A673 (cell line): ENCODE measurements at places on chromosomes 4 and X.

- peak; percentile 82 for DNase-seq
Measured at GRCh38 chr4:136864604-136865185, 667.6 kb downstream of the PCDH18 start.

GRCh38 chrX:17967888-17968287 lies 106.8 kb upstream of the RAI2 start:
- no peak for DNase-seq

- DNase-seq, result peak; percentile 15
Measured at GRCh38 chrX:134634691-134635090, 23.6 kb downstream of the PLAC1 start.

- DNase-seq, result no peak
Measured at GRCh38 chrX:141396536-141396935, 154.2 kb upstream of the SPANXC start.

GRCh38 chr4:100022792-100023222 lies 72.7 kb upstream of the H2AZ1 start:
- DNase-seq, result peak; percentile 51

- DNase-seq, result no peak
Measured at GRCh38 chr4:161583549-161583948, 580.3 kb downstream of the FSTL5 start.

GRCh38 chr4:169940460-169940859 lies 85.7 kb downstream of the MFAP3L start:
- DNase-seq, result no peak

DNA sequence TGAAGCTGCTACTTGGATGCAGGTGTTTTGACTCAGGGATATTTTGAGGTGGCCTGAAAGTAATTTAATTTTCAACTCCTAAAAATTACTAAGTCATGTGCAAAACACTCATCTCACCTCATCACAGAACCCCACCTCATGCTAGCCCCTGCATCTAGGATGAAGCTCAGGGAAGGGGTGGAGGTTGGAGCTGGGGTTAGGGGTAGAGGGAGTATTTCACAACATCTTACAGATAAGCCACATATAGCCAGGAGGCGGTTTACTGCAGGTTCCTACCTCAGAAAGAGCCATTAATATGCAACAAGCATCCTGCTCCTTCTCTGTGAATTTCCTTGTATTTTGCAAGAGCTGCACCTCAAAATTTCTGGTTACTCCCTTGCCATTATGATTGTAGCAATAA lies 70.5 kb upstream of the TSPAN5 start:
- DNase-seq, result no peak

DNA sequence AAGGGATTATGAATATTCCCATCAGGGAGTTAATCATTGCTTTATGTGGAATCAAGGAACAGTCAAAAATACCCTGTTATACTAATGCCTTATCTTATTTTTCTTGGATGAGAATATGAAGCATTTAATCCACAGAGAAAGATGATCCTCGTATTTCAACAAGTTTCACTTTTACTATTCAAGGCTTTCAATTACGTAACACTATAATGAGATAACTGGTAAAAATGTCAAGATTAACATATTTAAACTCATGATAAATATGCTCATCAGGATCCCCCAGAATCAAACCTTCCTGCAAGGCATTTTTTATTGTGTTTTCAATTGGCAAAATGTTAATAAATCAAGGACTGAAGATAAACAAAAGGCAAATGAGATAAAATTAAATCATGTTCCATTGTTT lies 5.1 kb downstream of the ZXDA start:
- no peak for DNase-seq

- DNase-seq, result no peak
Measured at GRCh38 chrX:28843817-28844216, 256.6 kb downstream of the IL1RAPL1 start.

GRCh38 chrX:108309144-108309543 lies 129.1 kb downstream of the COL4A6 start:
- no peak for DNase-seq

- DNase-seq, result peak; percentile 55
Measured at GRCh38 chr4:180280726-180281297, 1962.4 kb upstream of the TENM3 start.

DNA sequence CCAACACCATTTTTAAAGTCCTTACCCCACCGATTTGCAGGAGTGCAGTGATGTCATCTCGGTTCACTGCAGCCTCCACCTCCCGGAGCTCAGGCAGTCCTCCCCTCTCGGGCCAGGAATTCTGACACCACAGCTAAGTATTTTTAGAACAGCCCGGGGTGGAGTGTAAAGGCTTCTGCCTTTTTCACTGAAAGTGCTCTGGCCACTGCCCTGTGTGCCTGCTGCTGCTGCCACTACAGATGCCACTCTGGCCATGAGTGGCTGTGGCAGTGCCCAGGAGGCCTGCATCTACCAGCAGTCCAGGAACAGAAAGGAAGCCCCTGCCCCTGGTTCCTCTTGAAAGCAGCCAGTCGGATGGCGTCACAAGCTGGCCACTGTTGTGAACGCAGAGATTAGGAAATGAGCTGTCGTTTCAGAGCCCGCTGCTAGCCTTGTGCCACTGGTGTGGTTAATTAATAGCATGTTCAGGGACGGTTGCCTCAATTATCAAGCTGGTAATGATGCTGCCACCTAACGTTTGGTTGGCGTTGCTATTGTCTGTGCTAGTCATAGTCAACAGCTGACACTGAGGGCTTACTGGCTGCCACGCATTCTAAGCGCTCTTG lies 23.6 kb upstream of the TBC1D14 start:
- DNase-seq, result peak; percentile 75

DNA sequence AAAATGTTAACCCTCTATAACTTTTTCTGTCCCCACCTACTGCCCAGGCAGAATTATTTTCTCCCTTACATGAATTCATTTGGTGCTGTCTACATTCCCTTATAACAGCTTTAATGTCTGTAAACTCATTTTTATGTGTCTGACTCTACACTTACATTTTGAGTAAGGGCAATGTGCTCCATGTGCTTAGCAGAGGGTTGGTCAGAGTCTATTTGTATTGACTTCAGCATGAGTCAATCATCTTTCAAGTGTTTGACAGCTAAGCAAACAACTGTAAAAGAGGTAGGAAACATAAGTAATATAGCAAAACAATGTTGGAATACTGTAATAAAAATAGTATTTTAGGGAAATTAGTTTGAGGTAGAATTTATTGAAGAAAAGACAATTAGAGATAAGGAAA lies 6.3 kb downstream of the IL15 start:
- DNase-seq, result no peak
